A549 treated with AZD2906 at 1 μM for 4 hours (cell line): ENCODE measurements at places on chromosomes 1 and 21. TPM values are rescaled to one million over a fixed set of nuclear protein-coding genes. Genes with fewer than 3 reads are reported as not detected.

MR1 gene
- 5.5 to 6.9 TPM (median 5.8 TPM) in 5 replicates for total RNA-seq

NGF gene
- total RNA-seq = 0.38 to 0.91 TPM (median 0.59 TPM) in 5 replicates

SH2D1B gene
- 0.10 to 0.20 TPM (median 0.10 TPM) in 5 replicates for total RNA-seq

ANKRD34A gene
- 0.21 to 0.30 TPM (median 0.25 TPM) in 5 replicates for total RNA-seq

MEGF6 gene
- 6.3 to 10.6 TPM (median 8.0 TPM) in 5 replicates for total RNA-seq

PKLR gene
- 0.02 TPM in 3 of 5 replicates, not detected in the others for total RNA-seq

CYP4Z1 gene
- total RNA-seq = not detected in 5 replicates

ACOT11 gene
- total RNA-seq = 2.3 to 2.6 TPM (median 2.5 TPM) in 5 replicates

NHLH2 gene
- total RNA-seq = 0.02 TPM in 1 of 5 replicates, not detected in the others

PLA2G2D gene
- 0.02 TPM in 1 of 5 replicates, not detected in the others for total RNA-seq

HTR6 gene
- total RNA-seq = 0.12 to 0.22 TPM (median 0.13 TPM) in 5 replicates

APCS gene
- total RNA-seq = not detected in 5 replicates

MTOR gene
- 12.9 to 15.1 TPM (median 13.1 TPM) in 5 replicates for total RNA-seq

AZIN2 gene
- total RNA-seq = 0.57 to 1.1 TPM (median 0.76 TPM) in 5 replicates

KCNJ9 gene
- not detected in 5 replicates for total RNA-seq

FAM72B gene
- total RNA-seq = 5.3 to 6.8 TPM (median 5.8 TPM) in 5 replicates

SLC2A5 gene
- 0.29 to 0.77 TPM (median 0.67 TPM) in 5 replicates for total RNA-seq

PEAR1 gene
- total RNA-seq = 6.2 to 7.7 TPM (median 7.0 TPM) in 5 replicates

SLFNL1 gene
- 0.02 to 0.05 TPM (median 0.05 TPM) in 3 of 5 replicates, not detected in the others for total RNA-seq

HUNK gene
- 1.2 to 1.4 TPM (median 1.3 TPM) in 5 replicates for total RNA-seq

PGBD5 gene
- 0.23 to 0.52 TPM (median 0.34 TPM) in 5 replicates for total RNA-seq

HNRNPCL4 gene
- not detected in 5 replicates for total RNA-seq

CTPS1 gene
- 80.5 to 107 TPM (median 87.8 TPM) in 5 replicates for total RNA-seq

COL11A1 gene
- total RNA-seq = 1.3 to 2.6 TPM (median 2.4 TPM) in 5 replicates

SERTAD4 gene
- 0.37 to 0.65 TPM (median 0.51 TPM) in 5 replicates for total RNA-seq

RAB42 gene
- total RNA-seq = 3.2 to 3.7 TPM (median 3.5 TPM) in 5 replicates

ZMPSTE24 gene
- 35.9 to 43.0 TPM (median 36.8 TPM) in 5 replicates for total RNA-seq

GJA9 gene
- 0.03 TPM in 1 of 5 replicates, not detected in the others for total RNA-seq

ATP1A2 gene
- 0.08 to 0.19 TPM (median 0.15 TPM) in 5 replicates for total RNA-seq

HSD3B1 gene
- total RNA-seq = 0.03 TPM in 1 of 5 replicates, not detected in the others

DPT gene
- total RNA-seq = not detected in 5 replicates

LPGAT1 gene
- 19.8 to 29.3 TPM (median 26.9 TPM) in 5 replicates for total RNA-seq

TRIM17 gene
- total RNA-seq = not detected in 5 replicates

C4BPA gene
- total RNA-seq = 0.50 to 0.84 TPM (median 0.62 TPM) in 5 replicates

GBP6 gene
- not detected in 5 replicates for total RNA-seq

PADI3 gene
- 0.71 to 1.0 TPM (median 0.84 TPM) in 5 replicates for total RNA-seq

LYPD8 gene
- total RNA-seq = 0.07 to 0.22 TPM (median 0.10 TPM) in 5 replicates

ASPM gene
- total RNA-seq = 17.6 to 22.5 TPM (median 20.6 TPM) in 5 replicates

GPR52 gene
- 0.07 TPM in 1 of 5 replicates, not detected in the others for total RNA-seq

SPRR1A gene
- total RNA-seq = not detected in 5 replicates

AJAP1 gene
- not detected in 5 replicates for total RNA-seq

C1orf226 gene
- 0.79 to 1.1 TPM (median 0.86 TPM) in 5 replicates for total RNA-seq

PKP1 gene
- total RNA-seq = 0.02 to 0.07 TPM (median 0.05 TPM) in 5 replicates

IPO13 gene
- 11.9 to 16.5 TPM (median 14.9 TPM) in 5 replicates for total RNA-seq

DLGAP3 gene
- 0.10 to 0.32 TPM (median 0.26 TPM) in 5 replicates for total RNA-seq

MAP1LC3C gene
- total RNA-seq = 0.12 to 0.18 TPM (median 0.14 TPM) in 4 of 5 replicates, not detected in the other

SPRR2E gene
- total RNA-seq = not detected in 5 replicates

CTSK gene
- total RNA-seq = 1.3 to 1.6 TPM (median 1.4 TPM) in 5 replicates
